ENCODE measurements at places on chromosomes 3 and 15.

DNA sequence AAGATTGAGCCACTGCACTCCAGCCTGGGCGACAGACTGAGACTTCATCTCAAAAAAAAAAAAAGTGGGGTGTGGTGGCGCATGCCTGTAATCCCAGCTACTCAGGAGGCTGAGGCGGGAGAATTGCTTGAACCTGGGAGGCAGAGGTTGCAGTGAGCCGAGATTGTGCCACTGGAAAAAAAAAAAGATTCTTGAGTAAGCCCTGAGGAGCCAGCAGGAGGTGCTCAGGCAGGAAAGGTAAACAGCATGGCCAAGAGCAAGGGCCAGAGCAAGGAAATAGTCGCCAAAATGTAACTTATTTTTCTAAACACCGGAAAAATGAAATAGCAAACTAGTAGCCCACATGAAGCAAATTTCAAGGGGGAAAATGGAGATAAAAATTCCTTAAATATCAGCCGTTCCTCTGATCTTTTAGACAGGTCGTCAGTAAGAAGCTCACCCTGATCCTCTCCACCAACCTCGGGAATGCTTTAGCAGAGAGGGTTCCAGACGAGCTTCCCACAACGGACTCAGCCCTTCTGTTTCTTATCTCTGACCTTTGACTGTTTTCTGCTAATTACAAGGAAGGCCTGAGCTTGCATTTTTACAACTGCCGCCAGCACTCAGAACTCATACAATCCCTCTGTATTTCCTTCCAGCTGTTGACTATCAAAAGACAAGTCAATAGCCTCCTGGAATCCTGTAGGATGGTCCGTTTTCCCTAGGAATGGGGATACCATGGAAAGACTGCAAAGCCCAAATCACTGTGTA, 45.0 kb upstream of the AKAP13 start:
- no peak for DNase-seq

GRCh38 chr15:91102546-91103330, 2.7 kb downstream of the SV2B start:
- DNase-seq = no peak

GRCh38 chr3:187833375-187833774, 88.1 kb upstream of the BCL6 start:
- DNase-seq = no peak

DNA sequence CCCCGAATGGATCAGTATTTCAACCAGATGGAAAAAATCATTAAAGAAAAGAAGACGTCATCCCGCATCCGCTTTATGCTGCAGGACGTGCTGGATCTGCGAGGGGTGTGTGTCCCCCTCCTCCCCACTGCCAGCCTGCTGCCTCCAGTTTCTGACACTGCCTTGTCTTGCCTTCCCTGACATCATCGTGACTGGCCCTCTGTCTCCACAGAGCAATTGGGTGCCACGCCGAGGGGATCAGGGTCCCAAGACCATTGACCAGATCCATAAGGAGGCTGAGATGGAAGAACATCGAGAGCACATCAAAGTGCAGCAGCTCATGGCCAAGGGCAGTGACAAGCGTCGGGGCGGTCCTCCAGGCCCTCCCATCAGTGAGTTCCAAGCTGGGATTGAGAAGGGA, 10.9 kb downstream of the EIF4G1 start:
- no peak for DNase-seq

- DNase-seq = no peak
Observed at GRCh38 chr3:126897943-126898342, 85.0 kb upstream of the PLXNA1 start.

DNA sequence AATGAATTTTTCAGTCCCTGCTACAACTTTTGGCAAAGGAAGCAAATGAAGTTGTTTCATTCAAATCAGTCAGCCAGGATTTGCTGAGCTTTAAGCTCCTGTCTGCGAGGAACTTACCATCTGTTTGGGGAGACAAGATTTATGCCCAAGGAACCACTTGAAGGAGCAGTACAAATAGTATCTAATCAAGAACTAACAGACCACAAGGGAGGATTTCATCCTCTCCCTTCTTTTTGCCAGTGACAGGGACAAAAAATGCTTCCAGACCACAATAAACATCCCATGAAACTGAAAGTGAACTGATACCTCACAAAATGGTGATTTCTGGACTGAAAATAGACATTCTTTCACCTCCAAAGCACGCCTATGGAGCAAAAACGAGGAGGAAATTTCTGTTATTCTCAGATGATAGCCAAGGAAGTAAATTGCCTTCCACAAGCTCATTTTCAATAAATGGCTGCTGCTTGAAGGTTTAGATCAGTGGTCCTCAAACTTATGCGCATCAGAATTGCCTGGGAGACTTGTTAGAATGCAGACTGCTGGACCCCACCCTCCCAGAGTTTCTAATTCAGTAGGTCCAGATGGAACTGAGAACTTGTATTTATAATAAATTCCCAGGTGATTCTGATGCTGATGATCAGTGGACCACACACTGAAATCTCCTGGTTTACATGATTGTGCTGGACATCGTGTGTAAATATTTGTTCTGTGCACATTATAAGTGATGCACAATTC, 202.4 kb upstream of the GADL1 start:
- no peak for DNase-seq

GRCh38 chr3:69012800-69013252, 658 bp downstream of the EOGT start:
- no peak for DNase-seq

- DNase-seq = no peak
Observed at GRCh38 chr3:100730524-100730923, 21.2 kb downstream of the TFG start.

- DNase-seq = no peak
Observed at GRCh38 chr3:193842029-193842798, 249.2 kb downstream of the OPA1 start.

GRCh38 chr3:47056705-47057104, 77.2 kb downstream of the NBEAL2 start:
- DNase-seq = no peak

GRCh38 chr3:195548987-195549386, 5.9 kb upstream of the PPP1R2 start:
- DNase-seq = no peak

DNA sequence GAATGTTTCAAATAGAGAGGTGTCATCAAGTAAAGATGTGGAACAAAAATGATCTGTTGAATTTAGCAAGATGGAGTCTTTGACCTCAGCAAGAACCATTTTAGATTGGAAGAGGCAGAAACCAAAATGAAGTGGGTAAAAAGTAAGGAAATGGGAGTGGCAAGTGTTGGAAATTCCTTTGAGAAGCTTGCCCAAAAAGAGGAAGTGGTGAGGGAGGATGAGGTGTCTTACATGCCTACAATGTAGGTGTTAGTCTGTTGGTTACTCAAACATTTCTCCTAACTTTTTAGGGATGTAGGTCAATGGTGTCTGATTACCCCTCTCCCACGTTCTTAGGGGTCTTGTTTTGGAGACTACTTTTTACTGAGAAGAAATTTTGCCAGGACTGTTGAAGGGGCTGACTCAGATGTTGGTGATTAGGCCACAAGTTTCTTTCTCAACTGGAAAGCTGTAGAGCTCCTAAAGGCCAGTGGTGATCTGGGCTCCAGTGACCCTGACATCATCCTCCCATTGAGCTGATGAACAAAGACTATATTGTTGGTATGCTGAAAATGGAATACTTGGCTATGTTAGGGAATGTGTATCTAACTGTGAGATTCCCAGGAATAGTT, 5.1 kb downstream of the PPP2R3A start:
- no peak for DNase-seq

- DNase-seq = no peak
Observed at GRCh38 chr3:71636001-71636400, 52.5 kb upstream of the FOXP1 start.
